Left colon (tissue), 2 donors: ENCODE measurements at places on chromosomes 5 and 9. TPM values are rescaled to one million over a fixed set of nuclear protein-coding genes. Genes with fewer than 3 reads are reported as not detected.

DNA sequence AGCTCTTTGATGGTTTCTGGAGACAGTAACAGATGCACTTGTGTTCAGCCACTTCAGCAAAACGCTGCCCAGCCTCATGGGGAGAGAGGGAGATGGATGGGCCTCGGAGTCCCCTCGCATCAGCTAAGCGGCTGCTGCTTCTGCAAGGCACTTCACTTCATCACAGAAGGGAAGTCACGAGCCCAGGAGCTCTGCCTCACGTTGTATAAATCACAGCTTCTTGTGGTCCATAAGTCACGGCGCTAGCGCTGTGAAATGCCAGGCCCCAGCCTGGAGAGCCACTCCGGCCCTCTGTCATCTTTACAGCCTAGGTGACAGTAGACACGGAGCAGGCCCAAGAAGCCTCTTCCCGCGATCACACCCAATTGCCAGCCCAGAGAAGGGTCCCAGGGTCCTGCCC lies 23.4 kb downstream of the DBH start:
- DNase-seq = no peak

DNA sequence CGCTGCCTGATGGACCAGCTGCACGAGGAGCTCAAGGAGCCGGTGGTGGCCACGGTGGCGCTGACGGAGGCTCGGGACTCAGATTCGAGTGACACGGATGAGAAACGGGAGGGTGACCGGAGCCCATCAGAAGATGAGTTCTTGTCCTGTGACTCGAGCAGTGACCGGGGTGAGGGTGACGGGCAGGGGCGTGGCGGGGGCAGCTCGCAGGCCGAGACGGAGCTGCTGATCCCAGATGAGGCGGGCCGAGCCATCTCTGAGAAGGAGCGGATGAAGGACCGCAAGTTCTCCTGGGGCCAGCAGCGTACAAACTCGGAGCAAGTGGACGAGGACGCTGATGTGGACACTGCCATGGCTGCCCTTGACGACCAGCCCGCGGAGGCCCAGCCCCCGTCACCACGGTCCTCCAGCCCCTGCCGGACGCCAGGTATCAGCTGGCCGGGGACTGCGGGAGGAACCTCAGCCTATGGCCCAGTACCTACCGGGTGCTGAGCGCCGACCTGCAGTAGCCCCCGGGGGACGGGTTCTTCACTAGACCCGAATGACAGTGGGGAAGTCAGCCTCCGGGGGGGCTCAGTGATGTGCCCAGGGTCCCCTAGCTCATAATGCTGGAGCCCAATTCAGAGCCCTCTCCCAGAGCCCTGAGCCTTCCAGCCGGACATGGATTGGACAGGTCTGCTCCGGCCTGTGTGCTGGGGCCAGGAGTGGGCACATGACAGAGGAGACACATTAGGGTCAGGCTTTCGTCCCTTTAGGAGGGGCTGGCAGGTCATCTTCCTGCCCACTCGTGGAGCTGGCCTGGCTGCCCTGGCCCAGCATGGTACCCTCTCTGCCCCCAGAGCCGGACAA lies 33.0 kb downstream of the USP20 start:
- DNase-seq = no peak

DNA sequence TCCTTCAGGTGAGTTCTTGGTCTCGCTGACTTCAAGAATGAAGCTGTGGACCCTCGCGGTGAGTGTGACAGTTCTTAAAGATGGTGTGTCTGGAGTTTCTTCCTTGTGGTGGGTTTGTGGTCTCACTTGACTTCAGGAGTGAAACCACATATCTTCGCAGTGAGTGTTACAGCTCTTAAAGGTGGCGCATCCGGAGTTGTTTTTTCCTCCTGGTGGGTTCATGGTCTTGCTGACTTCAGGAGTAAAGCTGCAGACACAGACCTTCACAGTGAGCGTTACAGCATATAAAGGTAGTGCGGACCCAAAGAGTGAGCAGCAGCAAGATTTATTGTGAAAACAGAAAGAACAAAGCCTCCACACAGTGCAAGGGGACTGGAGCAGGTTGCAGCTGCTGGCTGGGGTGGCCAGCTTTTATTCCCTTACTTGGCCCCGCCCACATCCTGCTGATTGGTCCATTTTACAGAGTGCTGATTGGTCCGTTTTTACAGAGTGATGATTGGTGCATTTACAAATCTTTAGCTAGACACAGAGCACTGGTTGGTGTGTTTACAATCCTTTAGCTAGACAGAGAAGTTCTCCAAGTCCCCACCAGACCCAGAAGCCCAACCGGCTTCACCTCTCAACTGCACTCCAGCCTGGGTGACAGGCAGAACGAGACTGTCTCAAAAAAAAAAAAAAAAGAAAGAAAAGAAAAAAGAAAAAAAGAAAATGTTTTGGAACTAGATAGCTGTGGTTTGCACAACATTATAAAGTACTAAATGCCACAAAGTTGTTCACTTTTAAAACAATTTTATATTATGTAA lies 9.1 kb upstream of the ERMP1 start:
- no peak for DNase-seq

NADK2 gene
- 29.8 TPM for total RNA-seq

- no peak for DNase-seq
Measured at GRCh38 chr9:34522091-34522887, 501 bp downstream of the ENHO start.
